ENCODE measurements at places on chromosomes 11 and 22. TPM values are rescaled to one million over a fixed set of nuclear protein-coding genes. Genes with fewer than 3 reads are reported as not detected.

The SLC22A8 gene
- not detected for total RNA-seq

The AQP11 gene
- 0.45 TPM for total RNA-seq

The SCO2 gene
- total RNA-seq = 1.2 TPM

The ACR gene
- total RNA-seq = not detected

The SULT4A1 gene
- 0.35 TPM for total RNA-seq

The RBMXL2 gene
- total RNA-seq = 0.08 TPM

The KIF18A gene
- 7.1 TPM for total RNA-seq

The HTR3B gene
- not detected for total RNA-seq

Measured in smooth muscle cell of the coronary artery (primary cell).